H1 (cell line): ENCODE measurements at places on chromosomes 13 and 19.
A peak's percentile ranks its signal among the peaks of the same experiment; 100 is the strongest.

DNA sequence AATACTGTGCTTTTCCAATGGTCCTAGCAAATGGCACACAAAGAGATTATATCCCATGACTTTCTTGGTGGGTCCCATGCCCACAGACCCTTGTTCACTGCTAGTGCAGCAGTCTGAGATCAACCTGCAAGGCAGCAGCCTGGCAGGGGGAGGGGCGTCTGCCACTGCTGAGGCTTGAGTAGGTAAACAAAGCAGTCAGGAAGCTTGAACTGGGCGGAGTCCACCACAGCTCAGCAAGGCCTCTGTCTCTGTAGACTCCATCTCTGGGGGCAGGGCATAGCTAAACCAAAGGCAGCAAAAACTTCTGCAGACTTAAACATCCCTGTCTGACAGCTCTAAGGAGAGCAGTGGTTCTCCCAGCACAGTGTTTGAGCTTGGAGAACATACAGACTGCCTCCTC is 82.9 kb downstream of the ZNF737 start:
- DNase-seq = peak; percentile 50

GRCh38 chr13:30665638-30666037 is 47.9 kb downstream of the USPL1 start:
- DNase-seq = no peak

DNA sequence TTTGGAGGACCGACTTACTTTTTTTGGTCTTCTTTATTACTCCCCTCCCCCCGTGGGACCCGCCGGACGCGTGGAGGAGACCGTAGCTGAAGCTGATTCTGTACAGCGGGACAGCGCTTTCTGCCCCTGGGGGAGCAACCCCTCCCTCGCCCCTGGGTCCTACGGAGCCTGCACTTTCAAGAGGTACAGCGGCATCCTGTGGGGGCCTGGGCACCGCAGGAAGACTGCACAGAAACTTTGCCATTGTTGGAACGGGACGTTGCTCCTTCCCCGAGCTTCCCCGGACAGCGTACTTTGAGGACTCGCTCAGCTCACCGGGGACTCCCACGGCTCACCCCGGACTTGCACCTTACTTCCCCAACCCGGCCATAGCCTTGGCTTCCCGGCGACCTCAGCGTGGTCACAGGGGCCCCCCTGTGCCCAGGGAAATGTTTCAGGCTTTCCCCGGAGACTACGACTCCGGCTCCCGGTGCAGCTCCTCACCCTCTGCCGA is 409 bp downstream of the FOSB start:
- DNase-seq = no peak

GRCh38 chr19:1492474-1493006 is 1.6 kb downstream of the REEP6 start:
- DNase-seq = no peak

DNA sequence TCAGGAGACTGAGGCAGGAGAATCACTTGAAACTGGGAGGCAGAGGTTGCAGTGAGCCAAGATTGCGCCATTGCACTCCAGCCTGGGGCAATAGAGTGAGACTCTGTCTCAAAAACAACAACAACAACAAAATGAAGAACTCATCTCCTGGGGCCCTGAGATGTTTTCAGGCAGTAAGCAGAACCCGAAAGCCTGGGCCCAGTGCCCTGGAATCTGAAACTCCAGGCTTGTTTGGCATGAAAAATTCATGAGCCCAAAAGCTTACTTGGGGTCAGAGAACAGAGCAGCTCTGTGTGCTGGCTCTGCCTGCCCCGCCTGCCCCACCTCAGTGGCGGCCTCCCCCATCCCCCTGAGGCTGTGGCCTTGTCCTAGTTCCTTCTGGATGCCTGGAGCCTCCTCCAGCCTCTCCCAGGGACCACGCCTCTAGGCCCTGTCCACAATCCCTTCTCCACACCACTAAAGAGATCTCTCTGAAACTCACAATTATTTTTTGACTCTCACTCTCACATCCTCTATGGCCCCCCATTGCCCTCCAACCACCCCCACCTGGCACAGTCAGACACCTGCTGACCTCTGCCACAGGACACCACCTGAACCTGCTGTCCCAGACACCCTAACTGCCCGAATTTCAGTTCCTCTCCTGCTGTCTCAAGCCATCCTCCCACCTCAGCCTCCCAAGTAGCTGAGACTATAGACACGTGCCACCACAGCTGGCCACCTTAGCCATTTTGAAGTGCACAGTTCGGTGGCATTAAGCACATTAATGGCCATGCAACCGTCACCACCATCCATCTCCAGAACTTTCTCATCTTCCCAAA is 6.9 kb upstream of the AP1M2 start:
- DNase-seq = no peak

- DNase-seq = no peak
These were observed 59.3 kb downstream of the ATP11A start for GRCh38 chr13:112748947-112749735.

- no peak for DNase-seq
These were observed 19.6 kb upstream of the PTPRS start for GRCh38 chr19:5360003-5360780.

GRCh38 chr13:68850160-68850559 is 1257.5 kb upstream of the ATXN8OS start:
- DNase-seq = no peak

GRCh38 chr13:98026457-98026857 is 73.0 kb downstream of the IPO5 start:
- no peak for DNase-seq

DNA sequence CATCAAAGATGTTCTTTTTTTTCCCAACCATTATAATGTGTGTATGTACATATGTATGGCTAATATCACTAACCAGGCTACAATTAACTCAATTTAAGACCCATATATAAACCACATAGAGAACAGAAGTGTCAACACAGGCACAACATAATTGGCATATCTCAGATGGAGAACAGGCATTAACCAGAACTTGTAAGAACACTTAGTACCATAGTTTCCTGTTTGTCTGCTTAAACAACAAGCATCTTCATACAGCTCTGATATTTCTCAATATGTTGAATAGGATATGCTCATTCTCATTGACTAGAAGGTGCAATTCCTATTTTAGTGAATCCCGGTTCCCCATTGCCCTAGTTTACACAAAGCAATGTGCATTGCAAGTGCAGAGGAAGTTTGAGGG is 116.9 kb upstream of the EDNRB start:
- no peak for DNase-seq

GRCh38 chr19:51740356-51740755 is 11.3 kb downstream of the FPR1 start:
- no peak for DNase-seq

DNA sequence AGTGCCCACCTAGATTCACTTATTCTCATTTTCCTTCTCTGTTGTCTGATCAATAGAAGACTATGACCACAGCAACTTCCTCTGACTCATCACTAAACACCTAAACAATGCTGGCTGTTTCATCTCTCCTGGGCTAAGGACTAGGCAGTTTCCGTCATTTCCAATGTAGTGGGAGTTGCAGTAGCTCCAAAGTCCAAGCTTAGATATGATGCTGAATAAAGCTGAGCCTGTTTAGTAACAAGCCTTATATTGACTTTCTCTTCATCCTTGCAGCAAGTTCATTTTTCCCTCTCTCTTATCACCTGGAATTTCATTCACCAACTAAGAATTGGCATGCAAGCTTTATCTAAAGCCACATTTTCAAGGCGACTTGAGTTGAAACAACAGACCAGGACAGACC is 53.5 kb upstream of the PCDH9 start:
- no peak for DNase-seq

DNA sequence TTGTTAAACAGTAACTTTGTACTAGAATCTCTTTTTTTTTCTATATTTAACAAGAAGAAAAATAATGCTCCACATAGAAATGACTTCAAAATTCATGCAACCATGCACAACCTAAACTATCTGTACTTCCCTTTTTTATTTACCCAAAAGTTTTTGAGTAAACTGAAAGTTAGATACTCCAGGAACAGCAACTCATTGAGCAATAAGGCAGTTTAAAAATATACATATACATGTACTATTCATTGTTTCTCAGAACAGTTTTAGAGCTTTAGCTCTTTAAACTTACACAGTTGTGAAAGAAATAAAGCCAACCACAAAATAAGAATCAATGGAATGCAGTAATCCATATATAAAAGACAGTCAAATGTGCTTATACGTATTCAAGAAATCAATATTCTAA is 39.2 kb downstream of the MTMR6 start:
- DNase-seq = no peak

GRCh38 chr19:46863818-46864629 is 3.2 kb downstream of the ARHGAP35 start:
- peak; percentile 44 for DNase-seq

DNA sequence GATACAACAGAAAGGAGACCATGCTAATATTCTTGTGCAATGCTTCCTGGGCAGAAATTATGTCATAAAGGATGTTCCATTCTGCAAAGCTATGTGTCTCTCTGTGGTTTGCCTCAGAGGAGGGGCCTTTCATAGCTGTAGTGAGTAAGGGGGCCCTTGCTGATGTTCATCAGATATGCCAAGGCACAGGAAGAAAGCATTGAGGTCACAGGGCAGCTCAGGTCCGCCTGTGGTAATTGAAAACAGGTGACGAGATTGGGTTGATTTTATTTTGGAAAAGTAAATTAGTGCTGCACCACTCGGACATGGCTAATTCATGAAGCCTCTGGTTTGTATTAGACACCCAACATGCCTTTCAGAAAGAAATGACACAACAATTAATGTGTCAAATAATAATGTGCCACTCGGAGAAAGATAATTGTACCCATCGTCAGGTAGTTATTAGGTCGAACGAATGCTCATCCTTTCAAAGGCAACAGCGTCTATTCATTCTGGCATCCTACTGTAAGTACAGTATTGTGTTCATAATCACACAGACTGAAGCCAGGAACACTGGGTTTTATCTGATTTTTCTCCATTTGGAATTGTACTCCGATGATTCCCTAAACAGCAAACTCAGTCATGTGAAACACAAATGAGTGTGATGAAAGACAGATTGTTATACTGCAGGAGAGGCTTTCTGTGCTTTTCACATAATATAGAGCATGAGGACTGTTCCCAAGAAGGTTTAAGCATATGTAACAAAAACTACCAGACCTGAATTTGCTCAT is 421.6 kb upstream of the KLF12 start:
- no peak for DNase-seq

- no peak for DNase-seq
These were observed 171.8 kb downstream of the GPC6 start for GRCh38 chr13:93398167-93399035.

GRCh38 chr13:72379581-72379980 is 347.8 kb downstream of the MZT1 start:
- no peak for DNase-seq

- DNase-seq = no peak
These were observed 40.0 kb upstream of the ISYNA1 start for GRCh38 chr19:18477974-18478373.

DNA sequence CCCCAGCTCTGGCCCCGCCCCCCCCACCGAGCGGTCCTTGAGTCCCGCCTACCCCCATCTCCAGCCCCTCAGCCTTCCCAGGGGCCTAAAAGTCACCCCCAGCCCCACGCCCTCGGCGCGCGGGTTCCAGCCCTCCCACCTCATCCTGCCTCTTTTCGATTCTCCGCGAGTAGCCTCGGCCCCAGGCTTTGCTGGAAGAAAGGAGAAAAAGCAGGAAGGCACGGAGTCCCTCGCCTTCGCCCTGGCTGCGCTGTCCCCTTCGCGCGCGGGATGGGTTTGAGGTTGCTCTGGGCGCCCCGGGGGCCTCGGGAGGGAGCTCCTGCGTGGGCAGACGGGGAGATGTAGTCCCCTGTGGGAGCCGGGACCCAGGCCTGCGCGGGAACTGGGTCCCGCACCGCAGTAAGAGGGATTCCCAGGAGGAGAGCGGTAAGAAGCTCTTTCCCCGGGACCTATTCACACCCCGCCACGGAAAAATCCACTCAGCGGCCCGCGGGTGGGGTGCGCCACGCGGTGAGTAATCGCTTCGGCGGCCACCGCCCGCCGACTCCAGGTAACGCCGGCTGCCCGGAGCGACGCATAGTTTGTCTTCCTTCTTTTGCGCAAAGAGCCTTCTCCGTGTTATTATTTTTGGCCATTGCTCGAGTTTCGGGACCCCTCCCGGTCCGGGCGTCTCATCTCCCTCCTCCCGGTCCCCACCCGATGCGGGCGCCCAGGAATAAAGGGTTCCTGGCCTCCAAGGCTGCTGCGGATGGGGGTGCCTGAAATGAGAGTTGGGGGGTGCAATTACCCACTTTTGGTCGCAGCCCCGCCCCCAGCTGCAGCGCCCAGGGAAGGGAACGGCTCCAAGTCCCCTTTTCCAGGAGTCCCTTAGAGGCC is 865 bp upstream of the CRLF1 start:
- DNase-seq = no peak

DNA sequence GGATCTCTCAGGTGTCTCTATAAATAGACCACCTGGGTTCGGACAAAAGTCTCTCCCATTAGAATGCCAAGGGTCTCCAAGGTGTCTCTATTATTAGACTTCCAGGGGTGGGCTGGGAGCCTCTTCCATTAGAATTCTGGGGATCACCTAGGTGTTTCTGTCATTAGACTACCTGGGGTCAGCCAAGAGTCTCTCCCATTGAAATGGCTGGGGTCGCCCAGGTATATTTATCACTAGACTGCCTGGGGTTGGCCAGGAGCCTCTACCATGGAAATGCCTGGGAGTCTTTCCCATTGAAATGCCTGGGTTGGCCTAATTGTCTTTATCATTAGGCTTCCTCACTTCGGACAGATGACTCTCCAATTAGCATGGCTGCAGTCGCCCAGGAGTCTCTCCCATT is 1565.5 kb downstream of the UQCRFS1 start:
- no peak for DNase-seq

DNA sequence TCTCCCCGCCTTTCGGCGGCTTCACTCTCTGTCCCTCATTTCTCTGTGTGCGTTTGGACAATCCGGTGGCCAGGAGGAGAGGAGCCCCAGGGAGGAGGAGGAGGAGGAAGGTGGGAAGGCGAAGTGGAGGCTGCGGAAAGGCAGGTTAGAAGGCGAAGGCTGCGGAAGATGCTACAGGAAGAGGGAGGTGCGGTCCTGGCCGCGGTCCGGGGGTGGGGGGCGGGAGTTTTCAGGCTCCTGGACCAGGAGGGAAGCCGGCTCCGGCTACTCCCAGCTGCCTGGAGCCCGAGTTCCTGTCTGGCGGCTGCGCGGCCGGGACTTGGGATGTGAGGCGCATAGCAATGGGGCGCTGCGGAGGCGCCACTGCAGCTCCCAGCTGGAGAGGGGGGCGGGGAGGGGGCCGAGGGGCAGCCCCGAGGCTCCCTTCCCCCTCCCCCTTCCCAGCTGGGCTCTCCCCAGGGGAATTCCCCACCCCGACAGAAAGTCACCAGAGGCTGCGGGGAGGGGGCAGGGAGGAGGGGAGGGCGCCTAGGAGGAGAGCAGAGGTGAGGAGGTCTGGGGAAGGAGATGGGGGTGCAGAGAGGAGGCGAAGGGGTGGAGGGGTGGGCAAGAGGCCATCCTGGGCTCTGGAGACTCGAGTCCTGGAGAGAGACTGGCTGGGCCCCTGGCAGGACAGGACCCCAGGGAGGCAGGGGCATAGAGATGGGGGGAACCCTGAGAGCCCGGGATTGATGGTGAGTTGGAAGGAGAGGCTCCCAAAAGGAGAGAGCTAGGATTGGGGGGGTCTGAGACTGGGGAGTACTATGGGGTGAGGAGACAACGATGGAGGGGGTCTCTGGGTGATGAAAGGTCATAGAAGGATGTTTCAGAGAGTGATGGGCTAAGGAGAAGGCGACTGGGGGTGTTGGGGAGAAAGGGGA is 2.0 kb downstream of the LRRC4B start:
- DNase-seq = no peak
